ENCODE measurements at places on chromosomes 6 and 20.

DNA sequence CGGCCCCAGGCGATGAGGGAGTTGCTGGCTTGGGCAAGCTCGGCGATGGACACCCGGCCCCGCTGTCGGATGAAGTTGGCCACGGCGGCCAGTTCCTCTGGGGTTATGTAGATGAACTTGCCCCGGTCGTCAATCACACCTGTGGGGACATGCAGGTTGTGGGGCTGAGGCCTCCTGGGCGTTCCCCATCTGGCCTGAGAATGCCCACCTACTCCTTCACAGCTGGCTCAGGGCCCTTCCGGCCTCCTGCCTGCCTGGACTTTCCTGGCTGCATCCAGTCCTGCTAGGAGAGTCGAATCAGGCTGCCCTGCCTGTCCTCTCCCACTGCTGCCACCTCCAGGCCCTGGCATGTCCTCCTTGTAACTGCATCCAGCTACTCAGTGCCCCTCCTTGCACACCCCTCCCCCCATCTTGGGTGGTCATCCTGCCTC is 13.8 kb downstream of the DDRGK1 start:
- no peak for DNase-seq

DNA sequence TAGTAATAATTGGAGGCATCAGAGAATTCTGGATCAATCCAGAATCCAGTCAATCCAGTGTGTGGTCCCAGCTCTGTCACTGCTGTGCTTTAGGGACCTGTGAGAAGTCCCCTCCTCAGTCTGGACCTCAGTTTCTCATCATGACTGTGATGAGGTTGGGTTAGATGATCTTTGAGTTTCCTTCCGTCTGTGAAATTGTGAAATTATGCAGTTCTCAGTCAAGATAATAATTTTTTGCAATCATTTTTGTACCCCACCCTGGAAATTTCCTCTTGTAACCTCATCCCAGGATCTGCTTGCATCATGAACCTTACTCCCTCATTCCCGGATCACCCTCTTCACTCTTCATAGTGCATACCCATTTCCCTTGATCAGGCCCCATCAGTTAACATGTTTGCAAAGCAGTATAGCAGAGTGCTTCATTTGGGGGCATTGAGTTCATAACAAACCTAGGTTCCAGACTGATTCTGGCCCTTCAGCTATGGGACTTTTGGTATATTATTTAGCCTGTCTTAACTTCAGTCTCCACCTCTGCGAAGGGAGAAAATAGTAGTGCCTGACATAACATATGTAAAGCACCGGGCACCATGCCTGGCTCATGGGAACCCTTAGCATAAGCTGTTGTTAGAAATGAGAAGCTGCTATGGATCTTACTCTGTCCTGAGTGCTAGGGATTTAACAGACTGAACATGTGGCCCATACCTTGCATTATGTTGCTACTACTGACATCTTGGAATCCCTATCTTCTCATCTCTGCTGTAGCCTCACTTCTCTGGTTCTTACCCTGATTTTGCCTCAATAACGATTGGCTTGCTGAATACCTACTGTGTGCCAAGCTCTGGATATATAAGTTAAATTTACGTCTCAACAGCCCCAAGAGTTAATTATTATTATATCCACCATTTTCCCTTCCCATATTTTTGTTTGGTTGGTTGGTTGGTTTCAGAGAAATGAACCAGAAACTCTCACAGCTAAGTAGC is 1.3 kb downstream of the ZNF76 start:
- DNase-seq, result no peak

DNA sequence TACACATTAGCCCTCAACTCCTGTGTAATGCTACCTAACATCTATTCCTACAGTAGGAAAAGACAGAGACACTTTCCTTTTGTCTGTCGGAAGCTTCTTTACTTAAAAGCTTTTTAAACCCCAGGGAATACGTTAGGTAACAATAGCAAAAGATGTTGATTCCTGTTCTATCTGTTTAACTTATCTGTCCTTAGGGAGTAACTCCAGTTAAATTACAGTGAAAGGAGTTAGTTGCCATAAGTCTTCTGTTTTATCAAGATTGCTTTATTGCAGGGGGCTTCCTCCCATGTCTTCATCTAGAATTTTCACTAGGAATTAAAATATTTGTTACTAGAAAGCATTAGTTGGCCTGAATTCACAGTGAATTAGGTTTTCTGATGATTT is 26.2 kb downstream of the TOP1 start:
- no peak for DNase-seq

GRCh38 chr20:266596-267562 is 9.4 kb downstream of the DEFB132 start:
- peak; percentile 81 for DNase-seq

GRCh38 chr6:88663801-88664200 is 299.6 kb downstream of the RNGTT start:
- no peak for DNase-seq

All from ELR (cell line).